Cerebellar nuclear complex (tissue), 1 donor: ENCODE measurements at places on chromosomes 3 and 15.

DNA sequence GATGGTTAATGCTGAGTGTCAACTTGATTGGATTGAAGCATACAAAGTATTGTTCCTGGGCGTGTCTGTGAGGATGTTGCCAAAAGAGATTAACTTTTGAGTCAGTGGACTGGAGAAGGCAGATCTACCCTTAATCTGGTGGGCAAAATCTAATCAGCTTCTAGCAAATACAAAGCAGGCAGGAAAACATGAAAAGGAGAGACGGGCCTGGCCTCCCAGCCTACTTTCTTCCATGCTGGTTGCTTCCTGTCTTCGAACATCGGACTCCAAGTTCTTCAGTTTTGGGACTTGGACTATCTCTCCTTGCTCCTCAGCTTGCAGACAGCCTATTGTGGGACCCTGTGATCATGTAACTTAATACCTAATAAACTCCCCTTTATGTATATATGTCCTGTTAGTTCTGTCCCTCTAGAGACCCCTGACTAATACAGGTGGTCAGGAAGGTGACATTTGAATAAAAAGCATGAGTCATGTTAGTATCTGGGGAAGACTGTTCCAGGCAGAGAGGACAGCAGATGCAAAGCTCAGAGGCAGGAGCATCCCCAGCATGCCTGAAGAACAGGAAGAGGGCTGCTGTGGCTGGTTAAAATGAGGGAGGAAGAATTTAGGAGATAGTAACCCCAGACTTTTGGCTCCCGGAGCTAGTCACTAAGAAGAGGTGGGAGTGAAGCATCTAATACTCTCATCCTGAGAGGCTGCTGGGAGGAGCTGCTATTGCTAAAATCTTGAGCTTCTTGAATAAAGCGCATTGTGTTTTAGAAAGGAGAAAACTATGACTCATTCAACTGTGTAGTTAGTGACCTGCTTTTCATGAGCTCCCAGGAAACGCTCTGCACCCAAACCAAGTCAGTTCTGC, 207.4 kb upstream of the HES1 start:
- DNase-seq: no peak

DNA sequence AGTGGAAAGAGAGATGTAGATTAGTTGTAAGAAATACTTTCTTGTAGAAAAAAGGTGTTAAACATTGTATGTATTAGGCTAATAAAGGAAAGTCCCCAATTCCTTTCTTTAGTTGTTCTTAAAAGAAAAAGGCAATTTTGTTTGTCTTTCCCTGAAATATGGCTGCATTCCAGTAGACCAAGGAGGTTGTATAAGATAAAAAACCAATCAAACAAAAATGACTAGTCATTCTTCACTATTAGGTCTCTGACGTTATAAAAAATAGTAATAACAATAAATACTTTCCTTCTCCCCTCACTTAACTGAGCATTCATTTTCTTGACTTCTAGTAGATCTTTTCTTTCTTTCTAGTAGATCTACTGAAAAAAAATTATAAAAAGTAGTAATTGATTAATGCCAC, 8.6 kb upstream of the PPM1L start:
- DNase-seq: no peak

- DNase-seq: no peak
Observed at GRCh38 chr3:119810018-119810435, 28.1 kb downstream of the NR1I2 start.

DNA sequence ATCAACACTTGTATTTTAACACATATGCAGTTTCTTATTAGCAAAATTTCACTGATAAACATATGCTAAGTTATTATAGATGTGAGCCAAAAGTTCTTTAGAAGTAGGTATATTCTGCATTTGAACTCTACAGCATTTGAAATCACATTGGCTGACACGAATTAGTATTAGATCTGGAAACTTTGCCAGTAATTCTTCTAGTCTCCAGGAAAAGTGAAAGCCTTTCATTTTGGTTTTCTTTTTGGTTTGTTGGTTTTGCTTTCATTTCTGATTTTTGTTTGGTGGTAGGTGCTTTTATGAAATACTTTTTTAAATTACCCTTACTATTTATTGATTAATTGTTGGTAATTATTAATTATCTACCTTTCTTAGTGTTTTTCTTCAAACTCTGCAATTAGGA, 72.9 kb downstream of the RBMS3 start:
- no peak for DNase-seq

- no peak for DNase-seq
Observed at GRCh38 chr3:172135820-172136219, 96.4 kb downstream of the FNDC3B start.

DNA sequence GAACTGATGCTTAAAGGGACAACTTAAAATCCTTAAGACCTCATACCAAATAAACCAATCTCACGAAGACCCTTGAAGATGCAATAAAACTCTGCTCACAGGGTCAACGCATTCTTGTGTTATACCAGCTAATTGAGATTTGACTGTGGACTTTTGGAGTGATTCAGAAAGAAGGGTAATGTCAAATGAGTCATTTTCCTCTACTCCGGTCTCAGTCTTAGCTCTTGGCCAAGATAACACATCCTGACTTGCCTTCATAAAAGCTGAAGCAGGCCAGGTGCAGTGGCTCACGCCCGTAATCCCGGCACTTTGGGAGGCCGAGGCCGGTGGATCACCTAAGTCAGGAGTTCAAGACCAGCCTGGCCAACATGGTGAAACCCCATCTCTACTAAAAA, 3.8 kb downstream of the PKM start:
- DNase-seq: no peak

GRCh38 chr3:37400355-37400754, 226.0 kb upstream of the LRRFIP2 start:
- no peak for DNase-seq

DNA sequence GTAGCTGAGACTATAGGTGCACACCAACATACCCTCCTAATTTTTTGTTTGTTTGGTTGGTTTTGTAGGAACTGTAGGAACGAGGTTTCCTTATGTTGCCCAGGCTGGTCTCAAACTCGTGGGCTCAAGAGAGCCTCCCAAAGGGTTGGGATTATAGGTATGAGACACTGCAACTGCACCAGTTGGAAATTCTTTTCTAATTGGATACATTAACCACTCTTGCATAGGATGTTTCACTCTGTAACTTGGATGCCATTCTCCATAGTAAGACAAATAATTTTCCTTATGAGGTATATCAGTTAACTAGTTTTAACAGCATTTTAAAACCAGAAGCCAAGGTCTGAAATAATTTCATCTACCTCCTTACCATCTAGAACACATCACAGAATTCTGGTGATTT, 6.7 kb upstream of the ALCAM start:
- no peak for DNase-seq

DNA sequence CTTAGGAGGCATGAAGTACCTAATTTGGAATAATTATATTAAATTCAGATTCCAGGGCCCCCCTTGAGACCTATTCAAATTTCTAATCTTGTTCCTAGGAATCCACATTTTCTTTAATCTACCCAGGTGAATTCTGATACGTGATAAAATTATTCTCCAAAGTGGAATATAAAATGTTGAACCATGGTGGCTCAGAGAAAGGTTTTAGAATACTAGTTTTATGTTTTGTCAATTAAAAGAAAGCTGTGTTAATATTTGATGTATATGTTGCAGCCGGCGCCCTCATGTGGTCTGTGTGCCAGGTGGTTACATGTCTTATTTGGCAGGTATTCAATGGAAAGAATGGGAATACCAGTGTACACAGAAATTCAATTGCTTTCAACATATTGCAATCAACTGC, 321.8 kb downstream of the FEZF2 start:
- no peak for DNase-seq

DNA sequence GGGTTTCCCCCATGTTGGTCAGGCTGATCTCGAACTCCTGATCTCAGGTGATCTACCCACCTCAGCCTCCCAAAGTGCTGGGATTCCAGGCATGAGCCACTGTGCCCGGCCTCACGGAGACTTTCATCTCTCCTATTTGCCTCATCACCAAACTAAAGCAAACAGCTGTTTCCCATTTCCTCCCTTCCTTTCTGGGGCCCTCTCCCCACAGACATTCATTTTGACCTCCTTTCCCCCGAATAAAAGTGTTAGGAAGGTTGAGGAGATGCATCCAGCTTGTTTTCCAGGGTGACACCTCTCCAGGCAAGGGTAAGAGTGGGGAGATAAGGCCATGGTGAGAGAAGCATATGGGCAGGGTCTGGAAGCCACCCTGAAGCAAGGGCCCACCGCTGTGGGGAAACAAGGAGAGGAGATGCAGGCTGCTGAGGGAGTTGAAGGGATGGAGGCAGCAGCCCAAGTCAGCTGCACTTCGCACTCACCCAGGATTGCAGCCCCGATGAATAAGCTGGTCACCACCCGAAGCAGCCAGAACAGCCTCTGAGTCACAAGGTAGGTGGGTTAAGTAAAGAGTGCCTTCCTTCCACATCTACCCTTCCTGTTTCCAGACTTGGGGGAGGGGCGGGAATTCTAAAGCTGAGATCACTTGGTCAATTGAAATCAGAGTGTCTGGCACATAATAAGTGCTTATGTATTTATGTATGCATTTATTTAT, 7.7 kb downstream of the DUOXA2 start:
- no peak for DNase-seq

DNA sequence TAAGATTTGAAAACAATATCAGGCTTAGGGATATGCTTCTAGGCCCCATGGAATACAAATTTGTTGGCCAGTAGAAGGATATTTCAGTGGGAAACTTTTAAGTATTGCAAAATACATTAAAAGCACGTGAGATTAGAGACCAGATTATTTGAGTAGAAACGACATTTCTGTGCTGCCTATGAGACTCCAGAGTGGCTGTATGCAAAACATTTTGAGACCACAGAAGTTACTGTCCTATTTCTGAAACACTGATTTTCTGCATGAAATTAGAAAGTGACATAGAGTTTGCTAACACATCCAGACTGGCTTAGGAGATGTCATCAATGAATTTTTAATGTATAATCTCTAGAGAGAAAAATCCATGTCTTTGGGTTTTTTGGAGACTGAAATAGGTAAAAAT, 99.8 kb downstream of the KCNH8 start:
- DNase-seq: no peak

- DNase-seq: no peak
Observed at GRCh38 chr3:12195231-12195630, 36.5 kb upstream of the TIMP4 start.

DNA sequence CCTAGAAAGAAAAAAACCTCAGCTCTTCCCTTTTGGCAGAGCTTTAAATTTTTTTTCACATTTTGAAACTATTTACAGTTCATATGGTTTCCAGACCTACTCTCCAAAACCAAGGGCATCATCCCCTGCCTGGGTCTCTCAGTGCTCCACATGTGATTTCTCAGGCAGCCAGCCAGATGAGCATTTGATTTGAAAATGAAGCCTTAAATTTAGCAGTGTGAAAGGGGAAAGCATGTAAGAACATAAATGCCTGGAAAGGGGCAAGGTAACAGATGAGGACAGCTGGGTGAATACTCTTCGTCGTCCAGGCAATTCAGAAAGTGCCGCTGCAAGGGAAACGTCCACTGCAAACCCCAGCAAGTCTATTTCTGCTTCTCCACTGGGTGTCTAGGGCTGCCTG, 94.8 kb downstream of the ATP8B4 start:
- DNase-seq: no peak

GRCh38 chr3:62529230-62529629, 155.9 kb upstream of the FEZF2 start:
- peak; percentile 19 for DNase-seq

- DNase-seq: no peak
Observed at GRCh38 chr15:41949401-41950126, 22.8 kb downstream of the EHD4 start.

DNA sequence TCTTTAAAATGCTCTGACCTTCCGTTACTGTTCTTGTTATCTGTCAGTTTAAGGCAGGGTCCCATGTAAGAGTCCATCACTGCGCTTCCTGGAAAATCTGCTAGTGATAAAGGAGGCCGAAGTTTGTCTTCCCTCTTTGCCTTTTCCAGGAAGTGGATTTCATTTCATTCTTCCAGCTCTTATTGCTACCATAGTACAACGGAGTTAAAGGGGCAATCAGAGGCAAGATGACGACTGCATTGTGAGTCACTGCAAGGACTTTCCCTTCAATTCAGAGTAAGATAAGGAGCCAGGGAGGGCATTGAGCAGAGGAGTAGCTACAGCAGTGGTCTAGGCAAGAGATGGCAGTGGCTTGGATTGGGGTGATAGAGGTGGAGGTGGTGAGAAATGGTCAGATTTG, 17.2 kb upstream of the DET1 start:
- no peak for DNase-seq

GRCh38 chr3:122560680-122561079, 3.4 kb downstream of the PARP9 start:
- DNase-seq: no peak

DNA sequence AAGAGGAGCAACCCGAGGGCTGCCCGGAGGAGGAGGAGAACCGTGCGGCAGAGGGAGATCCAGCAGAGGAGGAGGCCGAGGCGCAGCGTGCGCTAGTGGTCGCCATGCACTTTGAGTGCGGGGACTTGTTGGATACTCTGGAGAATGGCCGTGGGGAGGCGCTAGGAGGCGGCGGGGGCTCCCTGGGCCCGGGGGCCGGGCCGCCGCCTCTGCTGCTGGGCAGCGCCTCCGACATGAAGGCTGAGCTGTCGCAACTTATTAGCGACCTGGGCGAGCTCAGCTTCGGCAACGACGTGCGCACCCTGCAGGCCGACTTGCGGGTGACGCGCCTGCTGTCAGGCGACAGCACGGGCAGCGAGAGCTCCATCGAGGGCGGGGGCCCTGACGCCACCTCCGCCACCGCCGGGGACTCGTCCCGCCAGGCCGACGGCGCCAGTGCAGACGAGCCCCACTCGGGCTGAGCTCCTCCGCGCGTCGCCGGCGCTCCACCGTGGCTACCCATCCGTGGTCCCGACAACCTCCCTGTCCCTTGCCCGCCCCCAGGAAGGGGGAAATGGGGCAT, 2.0 kb downstream of the FAM43A start:
- no peak for DNase-seq

DNA sequence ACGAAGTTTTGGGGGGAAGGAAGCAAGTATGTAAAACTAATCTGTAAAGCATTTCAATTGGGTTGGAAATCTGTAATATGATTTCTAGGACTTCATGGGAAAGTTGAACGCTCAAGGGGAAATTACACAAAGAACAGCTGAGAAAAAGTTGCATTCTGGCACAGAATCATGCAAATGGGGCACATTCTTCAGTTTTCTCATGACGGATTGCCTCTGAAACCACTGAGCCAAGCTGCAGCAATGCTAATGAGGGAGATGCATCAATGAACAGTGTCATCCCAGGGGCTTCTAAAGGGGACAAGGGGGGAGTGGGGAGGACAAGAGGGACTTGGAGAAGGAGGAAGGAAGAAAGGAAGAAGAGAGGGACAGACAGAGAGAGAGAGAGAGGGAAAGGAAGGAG, 291.4 kb upstream of the ATP11B start:
- DNase-seq: no peak
